Lung (tissue), 17 donors: ENCODE measurements at places on chromosomes 2 and 18. TPM values are rescaled to one million over a fixed set of nuclear protein-coding genes. Genes with fewer than 3 reads are reported as not detected.

DNA sequence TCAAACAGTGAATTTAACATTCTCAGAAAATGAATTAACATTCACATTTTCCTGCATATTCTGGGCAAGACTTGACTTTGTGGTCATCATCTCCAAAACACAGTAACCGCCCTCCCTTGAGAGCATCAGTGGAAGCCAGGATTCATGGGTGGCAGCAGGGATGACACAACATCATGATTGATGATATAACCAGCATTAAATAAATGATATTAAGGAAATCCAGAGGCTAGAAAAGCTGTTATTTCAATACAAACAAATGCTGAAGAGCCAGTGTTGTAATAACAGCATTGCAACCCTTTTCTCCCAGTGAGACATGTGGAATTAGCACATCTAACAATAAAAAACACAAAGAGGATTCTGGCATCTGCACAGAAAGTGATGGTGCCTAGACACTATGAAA, 41.1 kb downstream of the CDC42EP3 start:
- H3K4me1 ChIP-seq = no peaks in the 10 kb centered on the region
- H3K27ac ChIP-seq = no peak overlapping the region
- DNase-seq = no peak

The MFSD6 gene
- total RNA-seq = 57.3 TPM

DNA sequence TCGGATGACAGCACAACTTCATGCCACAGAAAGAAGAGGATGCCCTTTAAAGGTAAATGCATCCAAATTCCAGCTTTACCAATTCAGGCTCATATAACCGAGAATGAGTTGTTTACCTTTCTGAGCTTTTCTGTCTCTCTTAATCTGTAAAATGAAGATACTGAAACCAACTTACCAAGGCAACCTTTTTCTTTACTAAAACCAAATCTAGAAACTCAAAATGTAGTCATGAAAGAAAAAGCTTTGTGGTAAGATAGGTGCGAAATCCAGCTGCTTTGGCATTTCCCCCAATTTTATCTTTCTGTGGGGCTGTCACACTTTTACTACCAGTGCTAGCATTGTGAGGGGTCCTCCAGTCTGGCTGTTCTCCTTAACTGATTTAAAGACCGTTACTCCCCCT, 240.4 kb downstream of the IKZF2 start:
- no peak overlapping the region for H3K27ac ChIP-seq
- no peaks in the 10 kb centered on the region for H3K27me3 ChIP-seq
- no peak overlapping the region for H3K4me3 ChIP-seq
- H3K36me3 ChIP-seq = no peaks in the 10 kb centered on the region

DNA sequence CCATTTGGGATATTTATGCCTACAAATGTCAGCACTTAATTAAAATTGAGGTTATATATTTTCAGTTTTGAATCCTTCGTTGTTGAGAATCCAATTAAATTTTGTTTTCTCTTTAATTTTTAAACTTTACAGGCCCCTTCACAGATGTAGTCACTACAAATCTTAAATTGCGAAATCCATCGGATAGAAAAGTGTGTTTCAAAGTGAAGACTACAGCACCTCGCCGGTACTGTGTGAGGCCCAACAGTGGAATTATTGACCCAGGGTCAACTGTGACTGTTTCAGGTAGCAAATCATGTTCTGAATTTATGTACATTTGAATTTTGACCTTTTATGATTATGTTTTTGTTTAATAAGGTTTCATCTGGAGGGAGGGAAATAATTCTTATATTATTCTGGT, 17.9 kb downstream of the VAPA start:
- no peak overlapping the region for H3K4me3 ChIP-seq
- H3K4me1 ChIP-seq = peaks cover 6% of the 10 kb centered on the region
- no peaks in the 10 kb centered on the region for H3K27me3 ChIP-seq
- DNase-seq = no peak

GRCh38 chr2:84519332-84519957, 3.1 kb downstream of the DNAH6 start:
- H3K27me3 ChIP-seq = no peaks in the 10 kb centered on the region
- H3K27ac ChIP-seq = no peak overlapping the region
- no peaks in the 10 kb centered on the region for H3K4me1 ChIP-seq
- H3K4me3 ChIP-seq = no peak overlapping the region

GRCh38 chr2:164028814-164029534, 293.2 kb upstream of the FIGN start:
- H3K4me1 ChIP-seq = no peaks in the 10 kb centered on the region
- H3K27ac ChIP-seq = no peak overlapping the region
- H3K27me3 ChIP-seq = no peaks in the 10 kb centered on the region

DNA sequence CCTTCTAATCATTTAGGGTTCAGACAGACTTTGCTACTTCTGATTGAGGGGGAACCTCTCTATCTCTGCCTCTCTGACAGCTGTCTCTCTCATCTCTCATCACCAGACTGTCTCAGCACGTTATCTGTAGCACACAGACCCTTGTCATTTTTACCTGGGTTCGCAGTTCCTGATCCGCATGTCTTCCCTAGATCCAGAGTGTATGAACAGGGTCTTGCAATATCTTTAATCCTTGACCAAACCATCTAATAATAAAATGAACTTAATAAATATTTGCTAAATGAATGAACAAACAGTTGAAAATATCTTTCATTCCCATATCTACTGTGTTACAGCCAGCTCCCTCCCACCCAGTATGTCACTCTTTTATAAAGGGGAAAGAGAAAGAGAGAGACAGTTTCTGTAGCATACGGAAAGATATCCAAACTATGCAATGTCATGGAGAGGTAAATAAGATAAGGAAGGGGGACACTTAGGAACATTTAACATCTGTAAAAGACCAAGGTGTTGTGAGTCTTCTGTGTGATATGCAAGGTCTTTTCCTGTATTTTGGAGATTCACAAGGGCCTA, 507.6 kb downstream of the SUCLG1 start:
- DNase-seq = no peak
- no peak overlapping the region for H3K4me3 ChIP-seq
- H3K36me3 ChIP-seq = no peaks in the 10 kb centered on the region
- H3K4me1 ChIP-seq = no peaks in the 10 kb centered on the region
- H3K27me3 ChIP-seq = no peaks in the 10 kb centered on the region

DNA sequence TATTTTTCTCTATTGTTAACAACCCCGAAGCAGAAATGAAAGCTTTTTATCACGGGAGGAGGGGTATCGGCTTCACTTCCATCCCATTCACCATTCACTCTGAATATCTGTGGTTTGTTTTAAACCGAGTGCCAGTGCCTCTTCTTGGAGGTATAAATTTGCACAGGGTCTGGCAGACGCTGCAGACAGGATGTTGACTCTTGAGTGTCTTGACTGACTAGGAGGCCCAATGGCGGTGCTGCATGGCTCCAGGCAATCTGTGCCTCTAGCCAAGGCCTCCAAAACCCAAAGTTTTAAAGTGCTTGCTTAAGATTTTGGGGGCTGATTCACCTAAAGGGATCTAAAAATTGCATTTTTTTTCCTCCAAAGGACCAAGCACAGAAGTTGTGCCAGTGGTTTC, 183.8 kb downstream of the LTBP1 start:
- H3K27ac ChIP-seq = no peak overlapping the region
- no peak overlapping the region for H3K4me3 ChIP-seq

The FAM136A gene
- total RNA-seq = 31.7 TPM

The ADI1 gene
- 65.2 TPM for total RNA-seq

- no peak overlapping the region for H3K27ac ChIP-seq
- no peaks in the 10 kb centered on the region for H3K4me1 ChIP-seq
- peak; percentile 14 for DNase-seq
- no peaks in the 10 kb centered on the region for H3K36me3 ChIP-seq
Observed at GRCh38 chr2:97900806-97901205, 94.9 kb downstream of the TMEM131 start.

The ALPG gene
- 1.2 TPM for total RNA-seq

DNA sequence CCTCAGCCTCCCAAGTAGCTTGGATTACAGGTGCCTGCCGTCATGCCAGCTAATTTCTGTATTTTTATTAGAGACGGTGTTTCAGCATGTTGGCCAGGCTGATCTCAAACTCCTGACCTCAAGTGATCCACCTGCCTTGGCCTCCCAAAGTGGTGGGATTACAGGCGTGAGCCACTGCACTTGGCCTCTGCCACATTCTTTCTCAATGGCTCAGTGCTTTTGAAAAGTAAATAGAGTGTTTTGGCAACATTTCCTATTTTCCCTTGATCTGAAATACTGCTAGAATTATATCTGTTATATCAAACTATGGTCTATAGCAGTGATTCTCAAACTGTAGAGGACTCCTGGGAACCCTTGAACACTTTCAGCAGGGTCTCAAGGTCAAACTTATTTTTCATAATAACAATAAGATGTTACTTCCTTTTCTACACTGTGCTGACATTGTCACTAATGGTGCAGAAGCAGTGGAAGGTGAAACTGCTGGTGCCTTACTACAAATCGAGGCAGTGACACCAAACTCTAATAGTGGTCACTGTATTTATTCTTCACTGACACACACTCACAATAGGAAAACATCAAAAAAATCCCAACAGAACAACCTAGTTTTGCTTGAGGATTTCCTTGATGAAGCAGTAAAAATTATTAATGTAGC, 10.6 kb downstream of the DAW1 start:
- H3K27ac ChIP-seq = no peak overlapping the region
- H3K4me3 ChIP-seq = no peak overlapping the region
- H3K4me1 ChIP-seq = no peaks in the 10 kb centered on the region
- DNase-seq = no peak

DNA sequence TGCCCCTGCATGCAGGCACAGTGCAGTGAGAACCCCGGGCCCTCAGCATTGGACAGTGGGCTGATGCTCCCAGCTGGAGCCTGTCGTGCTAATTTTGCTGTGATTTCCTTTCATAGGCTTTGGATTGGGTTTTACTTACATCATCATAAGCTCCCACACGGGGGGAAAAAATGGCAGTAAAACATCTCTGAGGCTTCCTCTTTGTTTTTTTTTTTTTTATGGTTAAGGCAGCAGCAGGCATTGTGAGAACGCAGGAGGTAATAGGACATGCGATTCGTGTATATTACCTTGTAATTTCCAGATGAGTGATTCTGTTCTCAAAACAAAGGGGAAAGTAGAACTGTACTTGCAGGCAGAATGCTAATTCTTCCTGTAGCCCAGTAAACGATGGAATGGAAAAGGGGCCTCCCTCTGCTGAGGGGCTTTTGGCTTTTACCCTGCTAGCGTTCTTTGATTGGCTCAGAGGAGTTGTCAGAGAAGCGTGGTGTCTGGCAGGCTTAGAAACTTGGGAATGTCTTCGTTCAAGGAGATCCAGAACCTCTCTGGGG, 89.7 kb downstream of the NPAS2 start:
- H3K27ac ChIP-seq = no peak overlapping the region
- H3K36me3 ChIP-seq = no peaks in the 10 kb centered on the region
- no peak for DNase-seq

DNA sequence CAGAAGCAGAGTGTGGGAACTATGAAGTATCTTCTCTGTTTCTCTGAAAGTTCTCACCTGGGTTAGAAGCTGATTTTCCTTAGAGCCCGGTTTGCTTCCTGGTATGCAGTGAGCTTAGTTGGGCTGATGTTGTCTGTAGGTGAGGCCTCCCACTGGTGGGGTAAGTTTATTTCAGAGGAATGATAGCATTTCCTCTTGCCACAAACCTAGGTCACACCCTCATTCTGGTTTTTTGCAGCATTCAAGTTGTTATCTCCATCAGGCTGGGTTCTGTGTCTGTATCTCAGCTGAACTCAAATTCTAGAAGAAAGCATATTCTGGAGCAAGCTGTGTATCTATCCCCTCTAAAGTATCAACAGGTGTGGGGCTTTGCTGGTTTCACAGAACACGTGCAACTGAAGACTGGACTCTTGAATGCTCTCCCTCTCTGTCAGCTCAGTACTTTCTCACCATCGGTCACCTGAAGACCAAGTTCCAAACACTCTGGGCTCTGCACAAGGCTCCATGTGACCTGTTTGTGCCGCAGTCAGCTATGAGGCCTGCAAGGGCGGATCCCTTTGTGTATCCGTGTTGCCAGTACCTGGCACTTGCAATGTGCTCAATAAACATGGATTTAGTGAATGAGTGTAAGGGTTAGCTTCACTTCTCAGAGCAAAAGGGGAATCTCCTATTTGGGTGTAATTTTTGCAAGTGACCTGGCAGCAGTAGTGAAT, 49.5 kb upstream of the MBOAT2 start:
- no peak overlapping the region for H3K27ac ChIP-seq
- DNase-seq = no peak
- no peak overlapping the region for H3K4me3 ChIP-seq

GRCh38 chr2:56648802-56649201, 465.0 kb downstream of the CCDC85A start:
- DNase-seq = no peak
- no peaks in the 10 kb centered on the region for H3K36me3 ChIP-seq

DNA sequence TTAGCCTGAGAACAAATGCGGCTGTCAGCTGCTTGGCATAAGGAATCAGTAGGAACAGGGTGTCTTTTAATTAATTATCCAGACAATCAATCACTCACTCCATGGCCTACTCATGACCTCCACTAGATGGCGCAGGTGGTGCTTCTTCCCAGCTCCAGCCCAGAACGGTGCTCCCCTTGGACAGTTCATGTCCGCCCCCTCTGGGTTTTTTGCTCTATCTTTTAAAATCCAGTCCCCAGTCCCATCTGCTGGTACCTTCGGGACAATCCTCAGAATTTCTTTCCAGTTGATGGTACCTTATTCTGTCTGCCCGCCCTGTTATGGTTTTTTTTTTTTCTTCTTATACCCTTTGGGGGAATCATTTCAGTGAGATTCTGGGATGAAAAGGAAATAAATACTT, 99.8 kb downstream of the CACNB4 start:
- no peaks in the 10 kb centered on the region for H3K27me3 ChIP-seq
- no peak overlapping the region for H3K27ac ChIP-seq
- DNase-seq = no peak
- peaks cover 2% of the 10 kb centered on the region for H3K4me1 ChIP-seq

GRCh38 chr18:68840554-68841263, 42.8 kb downstream of the CCDC102B start:
- H3K27ac ChIP-seq = no peak overlapping the region
- no peak for DNase-seq
- H3K4me3 ChIP-seq = no peak overlapping the region

DNA sequence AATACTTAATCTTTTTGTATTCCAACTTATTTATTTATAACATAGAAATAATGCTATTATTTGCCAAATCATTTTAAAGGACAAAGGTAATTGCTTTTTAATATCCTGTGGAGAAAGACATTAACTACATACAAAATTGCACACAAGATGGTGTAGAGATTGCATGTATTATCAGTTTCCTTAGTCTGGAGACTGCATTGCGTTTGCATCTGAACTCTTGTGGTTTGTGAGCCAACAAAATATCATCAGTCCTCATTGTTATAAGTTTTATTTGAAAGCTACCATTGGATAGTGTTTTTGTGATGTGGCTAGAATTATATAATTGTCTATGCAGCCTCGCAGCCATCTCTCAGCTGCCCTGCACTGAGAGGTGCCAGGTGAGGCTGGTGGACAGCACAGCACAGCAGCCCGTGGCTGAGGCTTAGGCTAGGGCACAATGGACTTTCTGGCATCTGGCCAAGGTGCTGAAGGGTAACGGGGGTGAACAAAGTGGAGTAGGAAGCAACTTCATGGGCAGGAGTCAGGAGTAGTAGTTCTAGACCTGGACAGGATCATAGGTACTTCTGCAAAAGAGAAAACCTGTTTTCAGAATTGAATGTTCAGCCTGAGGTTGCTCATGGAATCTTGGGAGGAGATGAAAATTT, 15.1 kb downstream of the RASGRP3 start:
- H3K4me3 ChIP-seq = no peak overlapping the region
- DNase-seq = no peak
- no peaks in the 10 kb centered on the region for H3K27me3 ChIP-seq
- peaks cover 5% of the 10 kb centered on the region for H3K4me1 ChIP-seq
